ENCODE measurements at places on chromosomes 3 and 15.

DNA sequence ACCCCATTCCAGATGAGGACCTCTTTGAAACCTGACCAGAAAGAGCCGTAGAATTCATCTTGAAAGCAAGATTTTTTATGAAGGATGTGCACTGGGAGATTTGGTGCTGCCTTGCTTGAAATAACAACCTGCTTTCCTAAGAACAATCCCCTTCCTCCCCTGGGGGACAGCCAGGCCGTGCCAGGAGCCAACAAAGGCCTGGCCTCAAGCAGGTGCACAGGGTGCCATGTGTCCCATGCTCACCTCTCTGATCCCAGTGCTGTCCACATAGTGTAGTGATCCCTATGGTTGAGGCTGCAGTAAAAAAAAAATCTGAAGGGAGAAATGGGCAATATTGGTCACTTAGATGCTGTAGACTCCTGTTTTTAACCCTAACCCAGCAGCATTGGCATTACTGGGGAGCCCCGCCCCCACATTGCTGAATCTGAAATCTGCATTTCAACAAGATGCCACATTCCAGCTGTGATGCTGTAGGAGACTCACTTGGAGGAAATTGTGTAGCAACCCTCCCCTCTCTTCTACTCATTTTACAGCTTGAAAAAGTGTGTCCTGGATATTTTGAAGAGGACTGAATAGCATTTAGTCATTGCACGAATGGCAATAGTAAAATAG is 171.2 kb downstream of the APBA2 start:
- DNase-seq, result no peak

DNA sequence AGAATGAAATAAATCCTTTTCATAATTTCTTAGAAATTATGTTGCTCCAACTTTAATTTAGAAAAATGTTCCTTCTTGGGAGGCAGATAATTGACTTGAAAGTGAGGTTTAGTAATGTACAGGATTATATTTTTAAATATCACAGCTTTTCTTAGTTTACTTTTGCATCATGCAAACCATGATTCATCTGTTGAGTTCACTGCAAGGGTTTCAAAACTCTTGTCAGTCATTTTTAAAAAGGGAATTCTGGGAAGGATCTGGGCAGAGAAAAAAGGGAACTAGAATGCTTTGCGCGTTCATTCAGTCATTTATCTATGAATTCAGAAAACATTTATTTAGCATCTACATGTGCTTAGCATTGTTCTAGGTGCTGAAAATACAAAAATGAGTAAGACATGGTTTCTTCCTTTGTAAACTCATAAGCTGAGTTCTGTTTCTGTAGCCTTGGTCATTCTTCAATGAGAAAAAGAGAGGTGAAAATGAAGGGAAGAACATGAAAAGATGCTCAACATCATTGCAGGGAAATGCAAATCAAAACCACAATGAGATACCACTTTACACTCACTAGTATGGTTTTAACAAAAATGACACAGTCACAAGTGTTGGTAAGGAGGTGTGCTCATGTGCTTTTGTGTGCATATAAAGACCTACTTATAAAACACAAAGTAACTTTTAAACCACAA is 209.1 kb downstream of the NR1D2 start:
- DNase-seq, result no peak

DNA sequence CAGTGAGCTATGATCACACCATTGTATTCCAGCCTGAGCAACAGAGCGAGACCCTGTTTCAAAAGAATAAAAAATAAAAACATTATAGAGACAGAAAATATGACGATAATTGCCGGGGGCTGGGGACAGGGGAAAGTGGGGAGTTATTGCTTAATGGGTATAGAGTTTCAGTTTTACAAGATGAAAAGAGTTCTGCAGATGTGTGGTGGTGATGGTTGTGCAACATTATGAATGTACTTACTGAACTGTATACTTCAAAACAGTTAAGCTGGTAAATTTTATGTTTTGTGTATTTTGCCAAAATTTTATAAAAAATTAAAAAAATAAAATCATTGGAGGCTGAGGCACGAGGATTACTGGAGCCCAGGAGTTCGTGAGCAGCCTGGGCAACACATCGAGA is 24.8 kb upstream of the ZNF774 start:
- no peak for DNase-seq

GRCh38 chr3:172705170-172705569 is 5.7 kb downstream of the NCEH1 start:
- no peak for DNase-seq

GRCh38 chr3:28286595-28286994 is 45.2 kb downstream of the CMC1 start:
- DNase-seq, result no peak

DNA sequence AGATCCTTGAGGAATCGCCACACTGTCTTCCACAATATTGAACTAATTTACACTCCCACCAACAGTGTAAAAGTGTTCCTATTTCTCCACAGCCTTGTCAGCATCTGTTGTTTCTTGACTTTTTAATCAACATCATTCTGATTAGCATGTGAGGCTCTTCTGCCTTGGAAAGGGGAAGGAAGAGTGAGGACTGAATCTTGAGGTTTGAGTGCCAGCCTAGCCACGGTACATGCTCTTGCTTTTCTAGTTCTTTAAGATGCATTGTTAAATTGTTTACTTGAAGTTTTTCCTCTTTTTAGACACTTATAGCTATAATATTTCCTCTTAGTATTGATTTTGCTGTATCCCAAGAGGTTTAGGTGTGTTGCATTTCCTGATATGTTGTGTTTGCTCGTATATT is 596.1 kb downstream of the OTOL1 start:
- DNase-seq, result no peak

DNA sequence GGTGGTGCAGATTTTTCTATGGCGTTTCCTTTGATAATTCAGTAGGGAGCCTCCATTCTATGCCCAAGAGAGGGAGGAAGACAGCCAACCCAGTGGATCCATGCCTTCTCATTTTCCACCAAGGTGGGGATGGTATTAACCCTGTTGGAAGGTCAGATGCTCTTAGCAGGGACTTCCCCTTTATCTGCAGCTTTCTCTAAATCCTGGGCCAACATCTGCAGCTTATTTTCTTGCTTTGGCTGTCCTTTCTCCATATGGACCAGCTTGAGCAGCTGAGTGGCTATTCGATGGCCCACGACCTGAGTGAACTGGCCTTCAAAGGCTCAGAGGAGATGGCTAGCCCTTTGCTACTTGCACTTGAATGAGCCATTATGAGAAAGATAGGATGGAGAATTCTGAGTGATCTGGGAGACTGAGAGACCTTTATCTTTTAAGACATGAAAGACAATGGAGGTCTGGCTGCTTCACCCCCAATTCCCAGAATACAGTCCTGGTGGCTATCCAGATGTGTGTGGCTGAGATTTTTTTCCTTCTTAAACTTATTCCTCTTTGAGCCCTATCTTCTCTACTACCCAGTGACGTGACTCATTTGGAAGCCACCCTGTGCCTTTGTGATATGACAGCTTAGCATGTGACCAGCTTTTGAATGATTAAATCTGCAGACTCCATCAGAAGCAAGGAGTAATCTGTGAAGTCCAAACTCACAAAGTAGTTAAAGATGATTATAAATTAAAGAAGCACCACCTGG is 39.6 kb upstream of the TRAK1 start:
- DNase-seq, result no peak

- no peak for DNase-seq
Observed at GRCh38 chr15:55422089-55422488, 13.8 kb downstream of the PIERCE2 start.

GRCh38 chr3:149080699-149081091 is 5.6 kb downstream of the HLTF start:
- no peak for DNase-seq

GRCh38 chr3:52005571-52005986 is 9.9 kb upstream of the RPL29 start:
- no peak for DNase-seq

DNA sequence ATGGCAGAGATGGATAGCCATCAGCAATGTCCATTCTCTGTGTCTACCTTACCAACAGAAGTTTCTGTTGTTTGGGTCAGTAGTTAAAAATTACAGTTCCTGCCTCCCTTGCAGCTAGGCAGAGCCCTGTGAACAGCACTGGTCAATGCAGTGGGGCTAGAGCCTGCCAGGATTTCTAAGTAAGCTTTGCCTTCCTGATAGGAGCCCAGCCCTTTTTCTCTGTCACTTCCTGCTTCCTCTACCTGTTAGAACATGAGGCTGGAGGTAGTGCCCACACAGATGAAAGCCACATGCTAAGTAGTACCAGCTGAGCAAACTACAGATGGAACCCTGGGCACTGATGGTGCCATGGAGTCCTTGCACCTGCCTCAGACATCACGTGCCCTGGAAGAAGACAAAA is 45.0 kb downstream of the MGLL start:
- no peak for DNase-seq

GRCh38 chr15:97585408-97585807 is 375.1 kb upstream of the ARRDC4 start:
- DNase-seq, result no peak
